Ecto neural progenitor cell (in vitro differentiated cells): ENCODE measurements at places on chromosomes 7 and 10.
A peak's percentile ranks its signal among the peaks of the same experiment; 100 is the strongest.

GRCh38 chr10:3803927-3804741 is 19.1 kb upstream of the KLF6 start:
- no peak for DNase-seq

DNA sequence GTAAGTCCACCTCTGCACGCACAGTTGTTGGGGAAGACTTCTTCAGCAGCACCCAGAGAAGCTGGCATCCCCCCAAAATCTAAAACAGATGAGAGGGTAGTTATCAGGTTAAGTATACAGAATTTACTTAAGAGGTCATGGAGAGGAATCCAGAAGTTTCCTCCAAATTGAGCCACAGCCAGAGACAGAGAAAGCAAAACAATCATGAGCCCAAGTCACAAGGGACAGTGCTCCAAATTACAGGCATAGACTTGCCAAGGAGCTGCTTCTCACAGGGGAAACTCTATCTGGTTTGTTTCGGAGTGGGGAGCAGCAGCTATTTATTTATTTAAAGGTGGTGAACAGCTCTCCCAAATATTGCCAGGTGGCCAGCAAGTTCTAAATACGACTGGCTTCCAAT is 308.4 kb downstream of the SKIDA1 start:
- DNase-seq: no peak

GRCh38 chr10:114388275-114388674 is 16.0 kb downstream of the AFAP1L2 start:
- DNase-seq: no peak

DNA sequence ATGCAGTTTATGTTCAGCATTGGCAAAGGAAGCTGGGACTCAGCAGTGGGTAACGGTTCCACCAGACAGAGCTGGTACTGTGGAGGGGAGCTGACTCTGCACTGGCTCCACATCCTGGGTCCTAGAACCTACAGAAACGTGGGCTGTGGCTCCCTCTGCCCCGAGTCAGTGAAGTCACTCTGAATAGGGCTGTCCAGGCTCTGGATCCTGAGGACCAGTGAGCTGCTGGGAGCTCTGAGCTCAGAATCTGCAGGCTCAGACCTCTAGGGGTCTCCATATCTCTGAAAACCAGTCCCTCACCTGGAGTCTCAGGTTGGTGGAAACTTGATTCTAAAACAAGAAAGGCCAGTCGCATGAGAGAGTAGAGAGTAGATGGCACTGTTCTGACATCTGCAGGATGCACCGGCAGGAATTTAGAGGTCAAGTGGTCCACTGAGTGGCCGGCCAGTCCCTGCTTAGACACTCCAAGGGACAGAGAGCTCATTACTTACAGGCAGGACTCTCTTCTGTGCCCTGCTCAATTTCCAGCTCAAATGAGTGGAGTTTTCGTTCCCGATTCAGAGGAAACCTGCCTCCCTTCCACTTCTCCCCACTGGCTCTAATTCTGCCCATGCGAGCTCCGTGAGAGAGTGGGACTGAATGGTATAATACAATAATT is 18.6 kb downstream of the NPFFR1 start:
- no peak for DNase-seq

GRCh38 chr7:19982841-19983835 is 209.7 kb upstream of the TMEM196 start:
- DNase-seq: peak; percentile 54

- peak; percentile 37 for DNase-seq
Measured at GRCh38 chr10:131849591-131850382, 51.0 kb upstream of the PPP2R2D start.

GRCh38 chr10:26378861-26379294 is 59.3 kb upstream of the APBB1IP start:
- DNase-seq: no peak

DNA sequence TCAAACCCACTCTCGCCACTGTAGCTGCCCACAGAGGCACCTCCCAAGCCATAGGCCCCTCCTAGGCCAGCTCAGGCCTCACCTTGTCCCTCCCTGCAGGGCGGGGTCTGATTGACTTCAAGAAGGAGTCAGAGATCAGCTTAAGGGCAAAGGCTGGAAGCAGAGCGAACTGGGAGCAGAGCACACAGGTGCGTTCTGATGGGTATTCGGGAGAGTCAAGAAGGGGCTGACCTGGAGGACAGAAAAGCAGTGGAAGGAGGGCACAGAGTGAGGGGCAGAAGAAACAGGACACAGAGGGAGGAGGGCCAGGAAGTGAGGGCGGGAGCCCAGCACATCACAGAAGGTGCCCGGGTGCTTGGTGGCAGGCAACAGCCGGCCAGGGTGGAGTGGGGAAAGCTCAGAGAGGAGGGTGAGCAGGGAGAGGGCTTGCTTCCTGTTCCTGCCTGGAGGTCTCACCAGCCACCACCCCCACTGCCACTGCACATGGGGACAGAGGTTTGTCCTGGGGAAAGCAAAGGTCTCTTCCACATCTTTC is at the start of gene AOC1:
Gene AOC1 (plus strand): TSS at position 147 of the 535 bp plus-strand sequence. CDS start 3,954 bp downstream, outside the sequence.
- peak; percentile 44 for DNase-seq

DNA sequence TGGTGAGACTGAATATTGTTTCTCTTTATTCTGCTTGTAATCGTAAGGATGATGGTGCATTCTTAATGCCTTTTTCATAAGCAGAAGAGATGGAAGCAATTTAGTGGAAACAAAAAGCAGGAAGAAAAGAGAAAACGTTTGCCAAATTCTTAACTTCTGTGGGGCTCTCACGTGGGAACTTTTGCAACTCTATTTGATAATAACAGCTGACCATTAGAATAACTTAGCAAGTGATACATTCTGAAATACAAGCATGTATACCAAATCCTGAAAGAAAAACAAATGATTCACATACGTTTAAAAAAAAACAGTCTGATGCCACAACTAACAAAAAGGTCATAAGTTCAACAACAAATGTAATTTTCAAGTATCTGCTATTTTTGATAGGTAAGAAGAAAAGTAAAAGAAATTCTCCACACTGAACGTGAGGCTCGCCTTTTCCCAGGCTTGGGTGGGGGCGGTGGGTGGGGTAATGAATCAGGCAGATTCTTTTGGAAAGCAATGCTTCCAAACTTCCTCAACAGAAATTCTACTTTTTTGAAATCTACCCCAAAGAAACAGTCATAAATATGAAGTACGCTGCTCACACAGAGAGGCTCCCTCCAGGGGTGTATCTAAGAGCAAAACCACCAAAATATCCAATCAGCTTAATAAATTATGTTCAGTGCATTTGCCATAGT is 446.2 kb upstream of the MGMT start:
- DNase-seq: no peak

DNA sequence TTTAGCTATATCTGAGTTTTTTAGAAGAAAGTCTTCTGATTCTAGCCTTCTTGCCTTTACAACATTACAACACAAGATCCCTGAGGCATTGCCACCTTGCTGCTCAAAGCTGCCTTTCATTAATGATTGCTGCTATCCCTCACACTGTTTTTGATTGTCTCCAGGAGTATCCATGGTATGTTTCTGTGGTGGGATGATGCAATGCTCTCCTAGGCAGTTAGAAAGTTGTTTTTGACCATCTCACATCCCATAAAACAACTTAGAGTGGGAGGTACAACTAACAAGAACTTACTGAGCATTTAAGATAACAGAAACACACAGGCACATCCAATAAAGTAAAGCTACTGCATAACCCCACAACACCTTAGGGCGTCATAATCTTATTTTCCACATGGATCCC is 1156.0 kb upstream of the LRRTM3 start:
- no peak for DNase-seq

GRCh38 chr7:8561449-8561848 is 128.0 kb downstream of the NXPH1 start:
- no peak for DNase-seq

GRCh38 chr10:80493522-80494051 is 39.5 kb downstream of the TSPAN14 start:
- DNase-seq: no peak

DNA sequence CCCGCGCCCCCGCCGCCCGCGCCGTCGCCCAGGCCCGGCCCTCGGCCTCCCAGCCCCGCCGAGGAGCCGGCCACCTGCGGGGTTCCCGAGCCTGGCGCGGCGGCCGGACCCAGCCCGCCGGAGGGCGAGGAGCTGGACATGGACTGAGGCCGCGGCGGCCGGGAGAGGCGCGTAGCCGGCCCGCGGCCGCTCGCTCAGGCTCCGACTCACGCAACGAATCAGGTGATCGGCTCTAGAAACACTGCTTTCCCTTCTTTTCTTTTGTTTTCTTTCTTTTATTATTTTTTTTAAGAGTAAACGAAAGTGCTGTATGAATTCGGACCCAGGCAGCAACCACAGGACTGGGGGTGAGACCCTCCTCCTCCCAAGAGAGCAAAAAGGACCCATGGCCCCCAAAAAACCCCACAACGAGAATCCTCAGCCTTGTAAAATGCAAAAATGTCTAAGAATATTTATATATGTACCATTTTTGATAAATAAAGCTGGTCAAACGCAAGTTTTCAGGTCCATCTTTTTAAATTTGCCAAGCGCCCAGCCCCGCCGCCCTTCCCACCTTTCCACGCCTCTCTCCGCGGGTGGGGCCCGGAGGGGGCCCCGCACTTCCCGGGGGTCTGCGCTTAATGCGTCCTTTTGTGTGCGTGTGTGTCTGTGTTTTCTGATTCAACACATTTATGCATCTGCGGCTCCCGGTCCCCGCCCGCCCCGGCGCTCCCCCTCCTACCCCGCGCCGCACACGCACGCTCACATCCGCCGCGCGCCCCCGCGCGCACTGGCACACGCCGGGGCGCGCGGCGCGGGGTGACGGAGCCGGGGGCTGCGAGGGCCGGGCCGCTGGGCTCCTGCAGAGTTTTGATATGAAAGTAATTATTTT is 4.4 kb downstream of the UNCX start:
- no peak for DNase-seq

DNA sequence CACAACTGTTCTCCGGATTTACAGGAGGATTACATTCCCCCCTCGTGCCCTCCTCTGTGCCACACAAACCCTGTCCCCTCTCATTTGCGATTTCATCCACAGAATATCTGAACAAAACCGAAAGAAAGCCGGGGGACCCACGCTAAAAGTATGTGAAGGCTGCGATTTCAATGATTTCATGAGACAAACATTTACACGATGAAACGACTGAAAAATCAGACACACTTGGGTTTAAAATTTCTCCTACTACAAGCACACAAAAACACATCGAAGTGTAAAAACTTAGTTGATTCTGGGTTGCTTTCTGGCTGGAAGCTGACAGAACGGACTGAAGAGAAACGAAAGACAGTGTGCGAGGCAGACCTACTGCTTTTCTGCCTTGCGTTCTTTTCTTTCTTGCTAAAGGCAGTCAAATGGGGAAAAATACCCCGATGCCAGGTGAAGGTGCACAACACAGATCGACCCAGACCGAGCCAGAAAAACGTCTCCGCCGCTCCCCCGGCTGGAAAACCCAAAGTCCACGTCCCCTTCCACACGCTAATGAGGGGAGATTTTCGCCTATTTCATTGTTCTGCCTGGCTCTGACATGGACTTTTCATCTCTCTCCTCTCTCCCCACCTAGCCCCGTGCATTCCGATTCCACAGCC is 1.2 kb downstream of the HIPK2 start:
- DNase-seq: peak; percentile 52

GRCh38 chr7:1520539-1521234 is 9.8 kb upstream of the MAFK start:
- DNase-seq: no peak

GRCh38 chr10:79029478-79030390 is 39.0 kb upstream of the ZMIZ1 start:
- no peak for DNase-seq

GRCh38 chr10:34241226-34242000 is 573.7 kb downstream of the PARD3 start:
- DNase-seq: no peak

- DNase-seq: no peak
Measured at GRCh38 chr7:21704359-21704758, 161.5 kb downstream of the DNAH11 start.

GRCh38 chr10:97428572-97428981 is 2.6 kb downstream of the PGAM1 start:
- no peak for DNase-seq

- DNase-seq: no peak
Measured at GRCh38 chr10:14585287-14586193, 189.2 kb downstream of the FAM107B start.

- DNase-seq: no peak
Measured at GRCh38 chr7:37541810-37542443, 93.3 kb upstream of the ELMO1 start.

DNA sequence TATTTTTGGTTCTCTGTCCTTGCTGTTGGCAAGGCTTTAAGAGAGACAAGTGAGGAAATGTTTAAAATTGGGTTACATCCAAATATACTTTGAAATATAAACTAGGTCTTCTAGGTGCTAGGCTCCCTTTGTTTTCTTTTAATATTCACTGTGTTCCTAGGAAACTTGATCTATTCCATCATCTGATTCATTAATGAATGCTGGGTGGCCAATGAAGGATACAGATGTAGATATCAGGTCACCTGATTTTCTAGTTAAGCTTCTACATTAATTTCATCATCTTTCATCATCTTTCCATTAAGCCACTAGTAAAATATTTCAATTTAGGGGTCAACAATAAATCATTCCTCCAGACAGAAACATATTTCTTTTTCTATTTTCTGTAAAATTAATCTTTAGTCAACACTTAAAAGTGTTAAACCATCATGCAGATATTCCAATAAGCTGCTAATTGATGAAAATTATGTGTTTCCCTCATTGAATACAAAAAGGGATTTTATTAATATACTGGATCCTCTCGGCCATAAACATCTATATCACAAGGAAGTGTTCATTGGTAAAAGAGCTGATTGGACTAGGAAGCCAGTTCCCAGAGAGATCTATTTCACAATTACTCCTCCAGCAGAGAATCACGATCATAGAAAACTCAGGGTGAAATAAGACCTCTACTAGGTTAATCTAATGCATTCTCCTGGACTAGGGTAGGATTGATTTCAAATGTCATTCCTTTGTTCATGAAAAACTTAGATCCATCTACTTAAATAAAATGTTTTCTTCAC is 14.7 kb downstream of the HGF start:
- DNase-seq: no peak

DNA sequence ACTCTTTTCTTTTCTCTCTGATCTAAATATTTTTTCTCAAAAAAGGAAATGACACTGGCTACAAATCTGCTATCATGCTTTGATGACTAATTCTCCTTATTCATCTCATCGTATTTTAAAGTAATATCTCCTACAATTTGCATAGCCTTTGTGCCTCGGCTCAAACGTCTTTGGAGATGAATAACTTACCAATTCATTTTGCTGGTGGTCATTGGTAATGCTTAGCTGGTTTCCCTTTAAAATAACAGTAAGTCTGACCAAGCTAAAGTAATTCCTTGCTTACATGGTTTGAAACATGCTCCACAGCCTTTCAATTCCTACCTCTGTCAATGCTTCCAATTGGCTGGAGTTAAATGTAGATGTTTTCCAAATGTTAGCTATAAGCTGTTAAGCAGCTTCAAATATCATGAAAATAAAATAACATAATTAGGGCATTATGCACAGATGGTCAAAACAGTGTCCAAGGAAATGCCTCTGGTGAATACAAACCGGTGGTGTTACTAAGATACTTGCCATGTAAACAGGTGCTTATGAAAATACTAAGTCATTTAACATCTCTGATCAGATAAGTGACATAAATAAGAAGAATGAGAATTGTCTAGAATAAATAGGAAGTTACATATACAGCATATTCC is 435.0 kb downstream of the POM121L12 start:
- DNase-seq: no peak

GRCh38 chr7:45588466-45588865 is 14.3 kb downstream of the ADCY1 start:
- DNase-seq: no peak

GRCh38 chr7:7352845-7353244 is 170.5 kb downstream of the C1GALT1 start:
- DNase-seq: no peak

GRCh38 chr10:125846894-125847293 is 23.5 kb downstream of the BCCIP start:
- no peak for DNase-seq
